ENCODE measurements at places on chromosomes 7 and 10. TPM values are rescaled to one million over a fixed set of nuclear protein-coding genes. Genes with fewer than 3 reads are reported as not detected.

C10orf53 gene
- total RNA-seq = not detected

- DNase-seq = no peak
These were observed 43.5 kb downstream of the CLEC2L start for GRCh38 chr7:139566736-139567646.

TACC2 gene
- not detected for total RNA-seq

GRCh38 chr10:26454891-26455290 is 16.8 kb downstream of the APBB1IP start:
- no peak for DNase-seq

- no peak for DNase-seq
These were observed 530 bp upstream of the ANXA7 start for GRCh38 chr10:73414230-73414945.

TMEM176B gene
- total RNA-seq = not detected

- no peak for DNase-seq
These were observed 80.7 kb upstream of the KIAA1217 start for GRCh38 chr10:24128066-24128730.

DNA sequence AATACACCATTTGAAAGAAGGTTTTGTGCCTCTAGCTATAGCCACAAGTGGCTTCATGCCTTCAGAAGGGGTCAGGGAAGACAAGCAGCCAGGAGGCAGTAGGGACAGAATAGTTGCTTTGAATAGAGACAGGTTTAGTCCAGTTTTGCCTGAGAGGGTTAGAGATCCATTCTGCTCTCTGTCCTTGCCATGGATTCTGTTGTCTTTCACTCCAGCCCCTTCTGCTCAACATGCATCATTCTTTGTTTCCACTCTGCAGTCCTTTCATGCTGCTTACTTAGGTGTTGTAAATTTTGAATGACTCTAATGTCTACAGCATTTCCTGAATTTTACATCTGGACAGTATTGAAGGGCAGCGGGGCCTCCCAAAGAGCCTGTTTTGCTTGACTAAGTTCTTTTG is 60.3 kb downstream of the CNTNAP2 start:
- DNase-seq = no peak

DNA sequence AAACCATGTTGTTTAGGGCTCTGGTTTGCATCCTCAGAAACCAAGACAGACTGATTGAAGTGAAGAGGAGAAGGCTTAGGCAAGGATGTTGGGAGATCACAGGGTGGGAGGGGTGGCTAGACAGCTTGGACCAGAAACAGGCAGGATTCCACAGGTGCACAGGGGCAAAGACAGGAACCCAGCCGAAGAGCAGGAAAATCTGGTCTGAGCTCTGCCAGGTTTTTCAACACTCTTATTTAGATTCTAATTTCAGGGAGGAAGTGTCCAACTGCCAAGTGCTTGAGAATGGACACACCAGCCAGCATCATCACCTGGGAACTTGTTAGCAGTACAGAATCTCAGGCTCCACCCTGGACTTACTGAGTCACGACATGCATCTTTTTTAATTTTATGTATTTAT is 93.8 kb downstream of the MARCHF5 start:
- no peak for DNase-seq

GRCh38 chr7:12873571-12873970 is 186.1 kb downstream of the ARL4A start:
- no peak for DNase-seq

DNA sequence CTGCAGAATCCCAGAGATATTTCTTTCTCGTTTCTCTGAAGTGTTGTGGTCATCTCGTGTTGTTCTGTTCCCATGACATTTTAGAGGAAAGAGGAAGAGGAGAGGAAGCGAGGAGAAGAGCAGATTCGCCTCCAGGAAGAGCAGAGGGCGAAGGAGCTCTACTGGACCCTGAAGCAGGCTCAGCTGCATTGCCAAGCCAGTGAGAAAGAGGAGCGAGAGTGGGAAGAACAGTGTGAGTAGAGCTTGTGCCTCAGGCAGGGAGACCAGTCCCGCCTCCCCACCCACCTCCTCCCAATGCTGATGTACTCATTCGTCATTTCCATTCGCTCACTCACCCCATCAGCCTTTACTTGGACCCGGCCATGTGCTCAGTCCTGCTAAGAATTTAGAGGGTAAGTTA is 50.8 kb downstream of the SH2D4B start:
- no peak for DNase-seq

GRCh38 chr10:43649185-43649523 is 473 bp upstream of the ZNF32 start:
- DNase-seq = no peak

GRCh38 chr10:72007246-72007892 is 43.2 kb downstream of the CHST3 start:
- no peak for DNase-seq

PLCE1 gene
- total RNA-seq = not detected

- DNase-seq = no peak
These were observed 247.9 kb downstream of the BAMBI start for GRCh38 chr10:28925121-28925663.

GRCh38 chr10:11631291-11631690 is 19.8 kb upstream of the USP6NL start:
- no peak for DNase-seq

ABCB4 gene
- total RNA-seq = not detected

- no peak for DNase-seq
These were observed 228.8 kb downstream of the TRIL start for GRCh38 chr7:28729281-28729680.

SAP25 gene
- 30.0 TPM for total RNA-seq

FXYD4 gene
- total RNA-seq = not detected

DNA sequence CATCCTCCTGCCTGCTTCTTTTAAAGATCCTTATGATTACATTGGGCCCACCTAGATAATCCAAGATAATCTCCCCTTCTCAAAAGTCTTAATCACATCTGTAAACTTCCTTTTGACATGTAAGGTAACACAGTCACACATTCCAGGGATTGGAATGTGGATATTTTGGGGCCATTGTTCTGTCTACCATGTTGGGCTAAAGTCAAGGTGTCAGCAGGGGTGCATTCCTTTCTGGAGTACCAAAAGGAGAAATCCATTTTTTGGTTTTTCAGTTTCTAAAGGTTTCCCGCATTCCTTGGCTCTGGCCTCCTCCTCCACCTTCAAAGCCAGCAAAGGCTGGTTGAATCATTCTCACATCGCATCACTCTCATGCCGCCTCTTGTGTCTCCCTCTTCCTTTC is 197.6 kb upstream of the NFE2L3 start:
- no peak for DNase-seq

DNA sequence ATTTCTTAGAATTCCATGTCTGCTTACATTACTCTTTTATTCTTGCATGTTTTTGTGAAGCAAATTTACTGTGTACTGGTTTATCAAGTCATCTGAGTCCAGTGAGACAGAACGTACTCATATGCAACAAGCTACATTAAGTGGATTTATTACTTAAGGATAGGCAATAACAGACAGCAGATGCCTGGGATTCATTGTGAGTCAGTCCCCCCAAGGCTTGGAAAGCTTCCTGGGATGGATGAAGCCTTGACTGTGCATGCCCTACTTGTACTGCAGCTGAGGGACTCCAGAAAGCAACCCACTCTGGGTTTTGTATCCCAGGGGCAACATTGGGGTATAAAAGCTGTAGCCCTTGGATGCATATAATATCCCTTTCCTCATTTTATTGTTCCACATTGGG is 113.4 kb upstream of the RAB18 start:
- no peak for DNase-seq

- peak; percentile 49 for DNase-seq
These were observed 25.7 kb downstream of the SUV39H2 start for GRCh38 chr10:14904316-14904732.

TMEM270 gene
- total RNA-seq = not detected

DNA sequence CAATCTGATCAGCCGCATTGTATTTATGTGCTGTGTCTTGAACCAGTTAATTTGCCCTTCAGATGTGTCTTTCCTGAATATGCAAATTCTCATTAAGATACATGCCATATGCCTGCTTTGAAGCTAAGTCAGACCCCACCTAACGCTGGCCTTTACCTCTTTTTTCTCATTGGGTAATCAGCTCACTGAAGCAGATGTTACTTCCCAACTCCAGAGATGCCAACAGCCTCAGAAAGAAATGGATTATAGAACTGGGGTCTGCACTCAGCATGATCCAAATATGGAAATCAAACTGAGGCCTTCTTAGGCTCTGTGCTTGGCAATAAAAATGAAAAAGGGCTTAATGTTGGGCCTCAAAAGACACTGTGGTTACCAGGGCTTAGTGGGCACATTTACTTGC is 113.9 kb downstream of the FZD1 start:
- no peak for DNase-seq

GRCh38 chr7:50227726-50228125 is 76.8 kb upstream of the IKZF1 start:
- no peak for DNase-seq

- no peak for DNase-seq
These were observed at the start of gene FRMD4A for GRCh38 chr10:14330388-14331061. FRMD4A (minus strand) TSS chr10:14330924.

LLCFC1 gene
- total RNA-seq = not detected

DNA sequence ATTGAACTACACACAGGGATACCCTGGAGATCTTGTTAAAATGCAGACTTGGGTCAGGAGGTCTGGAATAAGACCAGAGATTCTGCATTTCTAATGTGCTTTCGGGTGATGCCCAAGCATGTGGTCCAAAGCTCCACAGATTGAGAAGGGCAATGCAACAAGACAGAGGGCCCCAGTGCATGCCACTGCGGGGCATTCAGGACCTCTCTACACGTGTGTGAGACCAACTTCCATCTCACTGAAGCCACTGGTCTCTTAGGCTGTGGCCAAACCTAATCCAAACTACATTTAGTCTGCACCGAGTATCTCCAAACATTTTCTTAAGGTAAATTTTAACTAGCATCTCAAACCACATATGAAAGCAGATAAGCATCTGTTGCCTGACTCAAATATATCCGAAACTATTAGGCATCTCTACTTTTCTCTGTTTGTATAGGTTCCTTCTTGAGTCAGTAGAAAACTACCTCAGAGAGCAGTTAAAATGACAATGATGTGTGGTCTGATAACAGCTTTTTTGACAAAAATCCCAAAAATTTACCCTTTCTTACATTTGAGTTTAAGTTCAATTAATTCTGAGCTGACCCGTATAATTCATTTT is 107.5 kb downstream of the ELMO1 start:
- DNase-seq = no peak

DNA sequence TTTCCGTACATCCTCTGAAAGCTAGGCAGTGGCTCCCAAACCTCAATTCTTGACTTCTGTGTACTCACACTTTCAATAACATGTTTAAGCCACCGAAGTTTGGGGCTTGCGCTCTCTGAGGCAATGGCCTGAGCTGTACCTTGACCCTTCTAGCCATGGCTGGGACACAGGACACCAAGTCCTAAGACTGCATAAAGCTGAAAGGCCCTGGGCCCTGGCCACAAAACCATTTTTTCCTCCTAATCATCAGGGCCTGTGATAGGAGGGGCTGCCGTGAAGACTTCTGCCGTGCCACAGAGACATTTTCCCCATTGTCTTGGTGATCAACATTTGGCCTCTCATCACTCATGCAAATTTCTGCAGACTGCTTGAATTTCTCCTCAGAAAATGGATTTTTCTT is 216.5 kb upstream of the TEX47 start:
- no peak for DNase-seq

MUC3A gene
- not detected for total RNA-seq

POT1 gene
- 29.1 TPM for total RNA-seq

DNA sequence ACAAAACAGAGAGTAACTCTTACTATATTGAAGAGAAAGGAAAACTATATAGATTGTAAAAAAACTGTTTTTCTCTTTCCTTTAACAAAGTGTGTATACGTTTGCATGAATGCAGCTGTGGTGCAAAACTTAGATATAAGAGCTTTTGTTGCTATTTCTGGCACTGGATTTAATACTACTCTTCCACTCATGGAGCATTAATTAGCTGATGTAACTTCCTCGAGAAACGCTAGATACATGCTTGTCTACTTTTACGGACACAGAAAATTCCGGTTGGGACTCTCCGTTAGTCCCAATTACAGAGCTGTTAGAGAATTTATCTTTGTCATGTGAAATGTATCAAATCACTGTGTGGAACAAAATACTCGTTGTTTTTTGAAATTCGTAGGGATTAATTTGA is 135.5 kb downstream of the ZNF22 start:
- DNase-seq = no peak

CUBN gene
- total RNA-seq = 0.68 TPM

DNA sequence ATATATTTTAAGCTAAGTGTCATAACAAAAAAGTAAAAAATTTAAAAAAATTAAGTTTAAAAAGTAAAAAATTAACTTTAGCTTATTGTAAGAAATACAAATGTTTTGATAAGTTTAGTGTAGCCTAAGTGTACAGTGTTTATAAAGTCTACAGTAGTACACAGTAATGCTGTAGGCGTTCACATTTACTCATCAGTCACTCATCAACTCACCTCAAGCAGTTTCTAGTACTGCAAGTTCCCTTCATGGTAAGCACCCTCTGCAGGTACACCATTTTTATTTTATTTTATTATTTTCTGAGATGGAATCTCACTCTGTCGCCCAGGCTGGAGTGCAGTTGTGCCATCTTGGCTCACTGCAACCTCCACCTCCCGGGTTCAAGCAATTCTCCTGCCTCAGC is 316.0 kb downstream of the FGFR2 start:
- no peak for DNase-seq

- no peak for DNase-seq
These were observed 657.2 kb downstream of the INHBA start for GRCh38 chr7:41045556-41046123.

GRCh38 chr10:34716958-34717357 is 98.1 kb downstream of the PARD3 start:
- no peak for DNase-seq

DNAH11 gene
- total RNA-seq = 0.91 TPM

DNA sequence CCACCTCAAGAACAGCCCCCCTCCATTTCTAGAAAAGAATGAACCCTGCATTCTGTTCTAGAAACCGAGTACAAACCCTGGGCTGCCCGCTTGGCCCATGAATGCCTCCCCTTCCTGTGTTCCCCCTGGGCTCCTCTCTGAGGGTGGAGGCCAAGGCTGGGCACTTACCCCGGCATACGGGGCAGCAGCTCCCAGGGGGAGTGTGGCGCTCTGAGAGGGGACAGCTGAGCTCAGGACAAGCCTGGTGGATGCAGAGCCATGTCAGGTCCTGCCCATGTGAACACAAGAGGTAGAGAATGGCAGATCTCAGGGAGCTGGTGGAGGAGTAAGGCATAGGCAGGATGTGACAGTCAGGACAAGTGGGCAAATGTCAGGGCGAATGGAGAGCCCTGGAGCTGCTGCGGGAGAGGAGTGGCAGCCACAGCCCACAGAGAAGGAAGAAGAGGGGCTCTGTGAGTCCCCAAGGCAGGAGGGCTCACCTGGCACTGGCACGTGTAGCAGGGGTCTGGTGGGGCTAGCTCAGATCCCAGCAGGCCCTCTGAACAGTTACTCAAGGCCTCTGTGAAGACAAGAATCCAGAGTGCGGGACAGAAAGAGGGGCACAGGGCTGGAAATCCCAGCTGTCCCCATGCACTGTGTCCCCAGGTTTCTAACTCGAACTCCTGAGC is 18.9 kb downstream of the ATP6V1F start:
- DNase-seq = no peak

TAS2R41 gene
- total RNA-seq = not detected

Measured in activated CD8-positive, alpha-beta T cell treated with anti-CD3 and anti-CD28 coated beads, Interleukin-2, amount 10 ng/mL, durations not matched to agents 7 days and 5 days (primary cell).